DMS 273 treated with DMSO at 0.1 percent for 48 hours (cell line): ENCODE measurements at places on chromosomes 16 and 17.
A peak's percentile ranks its signal among the peaks of the same experiment; 100 is the strongest.

GRCh38 chr17:38674749-38675615 lies at the start of gene EPOP:
TSS of gene EPOP (minus strand) at chr17:38674957. CDS start at chr17:38674495, 462 bp downstream.
- peak; percentile 75 for DNase-seq

DNA sequence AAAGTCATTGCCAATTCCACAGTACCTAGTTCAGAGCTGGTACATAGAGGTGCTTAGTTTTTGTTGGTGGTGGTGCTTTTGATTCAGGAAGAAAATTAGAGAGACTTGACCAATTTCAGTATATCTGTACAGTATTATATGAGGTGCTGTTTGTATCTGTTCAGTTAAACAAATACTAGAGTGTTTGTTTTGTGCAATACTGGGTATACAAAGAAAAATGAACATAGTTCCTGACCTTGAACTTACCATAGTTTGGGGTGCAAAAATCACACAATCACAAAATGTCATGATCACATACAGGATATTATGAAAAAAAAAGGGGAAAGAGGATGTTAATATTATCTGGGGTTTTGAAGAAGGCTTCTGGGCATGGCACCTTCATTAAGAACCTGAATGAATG lies 39.8 kb upstream of the GOT2 start:
- no peak for DNase-seq

DNA sequence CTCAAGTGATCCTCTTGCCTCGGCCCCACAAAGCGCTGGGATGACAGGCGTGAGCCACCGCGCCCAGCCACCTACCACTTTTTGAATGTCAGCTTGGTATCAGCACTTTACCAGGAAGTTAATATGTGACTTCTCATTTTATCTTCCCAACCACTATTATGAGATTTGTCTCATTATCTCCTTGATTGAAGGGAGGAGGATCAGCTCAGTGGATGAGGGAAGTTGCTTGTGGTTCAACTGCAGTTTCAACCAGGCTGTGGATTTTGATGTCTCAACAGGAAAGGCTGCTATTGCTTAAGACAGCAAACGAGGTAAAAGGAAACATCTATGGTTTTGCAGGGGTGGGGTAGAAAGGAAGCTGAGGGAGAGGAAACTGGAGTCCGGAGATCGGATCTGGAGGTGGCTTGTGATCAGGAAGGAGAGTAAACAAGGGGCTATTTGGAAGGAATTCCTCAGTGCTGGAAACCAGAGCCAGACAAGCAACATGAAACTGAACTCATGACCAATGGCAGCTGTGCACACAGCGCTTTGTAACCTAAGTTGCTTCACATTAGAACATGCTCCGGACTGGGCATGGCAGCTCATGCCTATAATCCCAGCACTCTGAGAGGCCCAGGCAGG lies 180.5 kb downstream of the VPS53 start:
- DNase-seq = no peak

GRCh38 chr17:52732841-52733240 lies 574.3 kb upstream of the CA10 start:
- no peak for DNase-seq

DNA sequence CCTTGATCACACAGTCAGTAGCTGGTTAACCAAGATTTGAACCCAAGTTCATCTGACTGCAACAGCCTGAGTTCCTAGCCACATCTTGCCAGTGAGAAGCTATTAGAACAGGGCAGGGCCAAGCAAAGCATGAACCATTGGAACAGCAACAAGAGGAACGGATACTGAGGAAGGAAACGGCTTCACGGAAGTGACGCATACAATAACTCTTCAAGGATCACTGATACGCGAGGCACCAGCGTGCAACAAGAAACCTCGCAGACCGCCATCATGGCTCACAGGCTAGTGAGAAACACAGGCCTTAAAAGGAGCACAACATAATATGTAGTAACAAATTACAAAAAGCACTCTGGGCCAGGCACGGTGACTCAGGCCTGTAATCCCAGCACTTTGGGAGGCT lies 114.9 kb downstream of the CDYL2 start:
- no peak for DNase-seq

- peak; percentile 34 for DNase-seq
These were observed 982 bp downstream of the SPAG9 start for GRCh38 chr17:51119415-51120356.

GRCh38 chr17:56320443-56320842 lies 167.2 kb downstream of the ANKFN1 start:
- no peak for DNase-seq

- DNase-seq = peak; percentile 61
These were observed 955 bp downstream of the ACLY start for GRCh38 chr17:41917679-41918313.

DNA sequence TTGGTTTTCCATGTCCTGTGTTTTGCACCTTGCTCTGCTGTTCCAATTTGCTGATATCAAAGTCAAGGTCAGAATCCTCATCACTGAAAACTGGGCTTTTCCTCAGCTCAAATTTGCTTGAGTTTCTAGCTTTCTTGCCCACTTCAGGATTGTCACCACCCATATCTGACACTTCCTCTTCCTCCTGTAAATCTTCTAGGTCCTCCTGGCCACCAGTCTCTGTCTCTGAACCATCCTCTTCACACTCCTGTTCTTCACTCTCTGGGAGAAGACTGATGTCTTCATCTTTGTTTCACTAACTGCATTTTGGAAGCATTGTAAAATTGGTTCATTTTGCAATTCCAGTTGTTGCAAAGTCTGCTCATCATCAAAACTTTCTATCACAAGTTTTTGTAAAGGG lies 63.4 kb upstream of the RBL2 start:
- no peak for DNase-seq

DNA sequence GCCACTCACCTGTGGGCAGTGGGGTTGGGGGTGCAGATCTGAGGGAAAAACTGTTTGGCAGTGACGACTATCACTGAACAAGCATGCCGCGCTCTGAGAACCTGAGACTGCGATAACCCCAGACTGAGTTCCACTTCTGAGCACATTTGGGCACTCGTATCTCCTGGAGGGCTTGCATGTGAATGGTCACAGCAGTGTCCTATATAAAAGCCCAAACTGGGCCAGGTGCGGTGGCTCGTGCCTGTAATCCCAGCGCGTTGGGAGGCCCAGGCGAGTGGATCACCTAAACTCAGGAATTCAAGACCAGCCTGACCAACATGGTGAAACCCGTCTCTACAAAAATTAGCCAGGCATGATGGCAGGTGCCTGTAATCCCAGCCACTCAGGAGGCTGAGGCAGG lies 18.7 kb downstream of the ATP2C2 start:
- DNase-seq = no peak

DNA sequence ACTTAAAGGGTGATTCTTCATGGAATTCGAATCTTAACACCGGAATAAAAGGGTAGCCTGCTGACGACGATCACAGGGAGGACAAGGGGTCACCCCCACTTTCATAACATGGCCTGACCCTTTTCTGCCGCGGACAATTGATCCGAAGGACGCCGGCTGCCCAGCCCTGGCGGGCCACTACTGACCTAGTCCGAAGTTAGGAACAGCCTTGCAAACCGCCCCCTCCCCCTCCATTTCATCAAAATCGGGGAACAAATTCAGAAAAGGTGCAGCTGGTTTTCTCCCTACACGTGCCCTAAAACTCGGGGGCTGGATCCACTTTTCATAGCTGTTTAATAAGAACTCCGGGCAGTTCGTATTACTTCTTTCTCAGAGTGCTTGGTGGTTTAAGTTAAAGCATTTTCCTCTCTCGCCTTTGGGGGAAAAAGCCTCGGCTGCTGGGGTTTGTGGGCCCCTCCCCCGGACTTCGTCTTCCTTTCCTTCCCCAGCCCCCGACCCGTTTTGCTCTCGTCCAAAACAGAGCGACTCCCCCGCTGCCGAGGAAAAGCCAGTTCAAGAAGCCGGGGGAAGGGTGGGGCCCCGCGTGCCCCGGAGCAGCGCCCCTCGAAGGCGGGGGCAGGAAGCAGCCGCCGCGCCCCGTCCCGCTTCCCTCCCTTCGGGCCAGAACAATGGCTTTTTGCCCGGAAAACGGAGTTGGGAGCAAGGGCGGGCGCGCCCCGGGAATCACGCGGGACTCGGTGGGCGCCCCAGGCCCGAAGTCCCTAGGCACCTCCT lies 641 bp upstream of the CBX2 start:
- DNase-seq = peak; percentile 45
